NCI-H460 (cell line): ENCODE measurements at places on chromosomes 12 and 14.

- no peak for DNase-seq
These were observed 72.8 kb upstream of the ARHGAP5 start for GRCh38 chr14:32004300-32004699.

GRCh38 chr12:104334581-104334980, 31.0 kb downstream of the EID3 start:
- no peak for DNase-seq

DNA sequence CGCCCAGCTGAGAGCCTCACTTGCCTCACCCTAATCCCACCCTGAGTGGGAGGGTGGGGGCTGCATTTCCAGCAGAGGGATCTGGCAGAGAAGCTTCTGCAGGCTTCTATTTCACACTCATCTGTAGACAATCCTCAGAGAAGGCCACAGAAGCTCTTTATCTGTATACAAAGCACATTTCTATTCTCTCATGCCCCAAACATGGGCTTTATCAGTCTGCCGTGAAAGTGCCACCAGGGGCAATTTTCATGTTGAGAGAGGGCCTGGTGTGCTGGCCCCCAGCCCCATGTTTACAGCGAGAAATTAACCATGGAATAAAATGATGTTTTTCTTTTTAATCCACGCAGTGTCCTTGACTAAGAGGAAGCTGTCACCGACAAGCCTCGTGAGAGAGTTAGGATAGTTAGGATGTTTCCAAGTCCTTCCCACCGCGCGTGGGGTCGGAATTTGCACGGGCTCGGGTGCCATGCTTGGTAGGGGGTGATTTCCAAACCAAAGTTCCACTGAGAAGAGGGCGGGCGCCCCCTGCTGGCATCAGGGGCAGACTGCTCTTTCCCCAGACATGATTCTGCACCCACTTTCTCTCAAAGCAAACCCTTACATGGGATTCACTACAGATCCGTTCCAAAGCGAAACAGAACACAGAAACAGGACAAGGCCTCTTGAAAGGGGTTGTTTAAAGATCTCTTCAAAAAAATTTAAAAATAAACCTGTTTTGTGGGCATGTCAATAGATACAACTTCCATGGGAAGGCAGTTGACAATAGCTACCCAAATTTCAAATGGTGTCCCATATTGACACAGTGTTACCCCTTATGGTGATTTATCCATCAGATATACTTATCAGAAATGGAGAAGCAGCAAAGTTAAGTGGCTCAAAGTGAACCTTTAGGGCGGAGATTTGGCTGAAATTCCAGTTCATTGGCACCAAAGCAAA, 19.4 kb downstream of the BDKRB1 start:
- peak; percentile 41 for DNase-seq

DNA sequence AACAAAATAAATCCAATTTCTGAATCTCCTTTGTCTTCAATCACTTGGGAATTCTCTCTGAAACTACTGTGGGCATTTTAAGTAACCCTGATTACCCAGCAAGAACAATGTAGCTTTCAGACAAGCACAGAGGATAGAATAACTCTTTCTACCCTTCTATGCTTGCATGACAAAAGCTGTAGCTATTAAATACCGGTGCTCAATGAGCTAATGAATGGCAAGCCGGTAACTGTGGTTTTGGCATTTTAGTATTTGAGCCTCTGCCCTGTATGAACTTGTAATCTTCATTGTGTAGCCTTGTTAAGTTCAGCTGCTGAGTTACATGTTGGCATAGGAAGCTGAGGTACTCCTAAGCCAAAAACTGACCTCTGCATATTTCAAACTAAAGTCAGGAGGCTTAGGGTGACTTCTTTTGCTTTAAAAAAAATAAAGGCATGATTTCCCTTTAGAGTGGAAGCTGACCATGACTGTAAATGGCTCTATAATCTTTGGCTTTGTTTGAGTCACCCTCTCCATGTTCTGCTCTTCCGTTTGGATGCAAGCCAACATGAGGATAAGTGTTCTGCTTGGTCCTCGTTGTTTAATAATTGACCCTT, 171.0 kb upstream of the HIF1A start:
- no peak for DNase-seq

GRCh38 chr12:113967368-113967767, 1.2 kb upstream of the RBM19 start:
- DNase-seq = no peak

GRCh38 chr12:94039914-94040313, 108.5 kb upstream of the PLXNC1 start:
- DNase-seq = no peak

GRCh38 chr14:25887251-25887878, 710.5 kb downstream of the NOVA1 start:
- DNase-seq = no peak

DNA sequence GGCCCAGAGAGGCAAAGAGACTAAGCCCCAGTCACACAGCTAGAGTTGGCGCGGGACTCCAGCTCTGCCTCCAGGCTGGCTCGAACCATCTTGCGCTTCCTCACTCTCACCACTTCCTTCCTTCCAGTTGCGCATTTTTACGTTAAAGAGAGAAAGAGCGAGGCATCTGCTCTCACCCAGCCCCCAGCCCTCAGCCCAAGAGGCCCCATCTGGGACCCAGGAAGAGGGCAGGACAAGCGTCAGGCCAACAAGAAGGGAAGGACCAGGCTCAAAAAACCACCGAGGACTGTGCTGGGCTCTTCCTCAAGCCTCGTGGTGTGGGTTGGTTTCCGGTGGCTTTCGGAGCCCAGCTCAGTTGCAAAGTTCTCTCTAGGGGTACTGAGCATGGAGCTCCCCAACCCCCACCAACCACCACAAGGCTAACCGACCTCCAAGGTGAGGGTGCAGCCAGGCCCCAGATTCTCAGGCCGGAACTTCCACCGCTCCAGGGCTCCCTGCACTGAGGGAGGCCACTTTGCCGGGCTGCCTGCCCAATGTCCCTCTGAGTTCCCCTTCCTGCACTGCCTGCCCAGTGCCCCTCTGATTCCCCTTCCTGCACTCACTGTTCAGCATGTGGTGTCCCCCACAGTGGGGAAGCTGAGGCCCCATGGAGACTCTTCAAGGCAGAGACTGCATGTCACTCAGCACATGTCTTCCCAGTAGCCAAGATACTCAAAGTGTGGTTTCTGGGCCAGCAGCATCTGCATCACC, 35.9 kb downstream of the TESC start:
- no peak for DNase-seq

DNA sequence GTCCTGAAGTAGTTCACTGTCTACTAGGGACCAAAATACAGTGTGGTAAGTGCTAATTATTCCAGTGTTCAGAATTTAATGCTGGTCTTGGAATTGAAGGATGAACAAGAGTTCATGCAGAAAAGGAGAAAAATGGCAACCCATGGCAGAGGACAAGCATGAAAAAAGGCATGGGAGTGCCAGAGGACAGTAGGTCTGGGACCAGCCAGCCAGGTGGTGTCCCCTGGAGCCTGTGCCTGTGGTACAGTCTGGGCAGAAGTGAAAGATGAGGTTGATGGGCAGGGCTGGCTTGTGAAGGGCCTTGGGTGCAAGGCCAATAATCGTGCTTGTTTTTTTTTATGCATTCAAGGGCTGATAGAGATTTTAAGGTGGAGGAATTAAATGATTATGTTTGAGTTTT, 21.0 kb downstream of the C12orf75 start:
- no peak for DNase-seq

DNA sequence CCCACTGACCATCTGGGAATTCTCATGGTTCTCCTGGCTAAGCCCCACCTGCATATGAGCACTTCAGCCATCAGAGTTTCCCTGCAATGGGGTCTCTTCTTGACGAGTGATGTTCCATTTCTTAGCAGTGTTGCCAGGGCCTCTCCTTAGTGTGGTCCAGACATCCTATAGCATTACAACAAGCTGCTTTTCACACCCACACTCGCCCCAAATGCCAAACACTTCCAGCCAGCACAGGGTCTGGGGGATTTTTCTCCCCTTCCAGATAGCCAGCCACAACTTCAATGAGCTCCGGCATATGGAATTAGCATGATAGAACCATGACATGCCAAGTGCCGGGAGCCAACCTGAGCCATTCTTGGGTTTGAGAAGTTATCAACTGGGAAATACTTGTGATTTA, 267.4 kb downstream of the ZFP36L1 start:
- no peak for DNase-seq

DNA sequence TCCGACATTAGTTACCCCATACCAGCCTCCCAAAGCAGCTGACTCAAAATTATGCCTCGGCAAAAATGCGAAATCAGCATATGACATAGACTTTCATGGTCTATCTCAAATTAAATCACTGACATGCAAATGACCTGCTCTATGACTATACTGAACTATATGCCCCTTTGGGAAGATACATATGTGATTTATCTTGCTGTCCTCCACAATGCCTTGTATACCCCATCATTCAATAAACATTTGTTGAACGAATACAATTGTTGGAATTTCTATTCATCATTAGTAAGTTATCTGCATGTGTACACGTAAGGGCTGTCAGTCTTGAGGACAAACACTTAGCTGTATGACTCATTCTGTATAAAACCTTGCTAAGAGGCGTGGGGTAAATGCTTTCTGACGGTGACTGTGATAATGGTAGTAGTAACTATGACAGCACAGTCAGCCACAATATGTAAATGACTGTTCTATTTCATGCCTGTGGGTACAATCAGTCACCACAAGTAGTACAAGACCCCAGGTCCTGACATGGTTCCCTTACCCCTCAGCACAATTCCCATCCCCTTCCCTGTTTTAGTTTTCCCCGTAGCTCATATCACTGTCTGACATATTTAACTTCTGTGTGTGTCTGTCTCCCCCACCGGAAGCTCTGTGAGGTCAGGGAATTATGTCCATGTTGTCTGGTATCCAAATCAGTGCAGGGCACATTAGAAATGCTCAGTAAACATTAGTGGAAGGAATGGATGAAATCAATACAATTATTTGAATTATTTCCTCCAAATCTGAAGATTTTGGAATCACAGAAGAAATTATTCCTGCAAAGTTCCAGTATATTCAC, 42.8 kb downstream of the STXBP6 start:
- peak; percentile 68 for DNase-seq

DNA sequence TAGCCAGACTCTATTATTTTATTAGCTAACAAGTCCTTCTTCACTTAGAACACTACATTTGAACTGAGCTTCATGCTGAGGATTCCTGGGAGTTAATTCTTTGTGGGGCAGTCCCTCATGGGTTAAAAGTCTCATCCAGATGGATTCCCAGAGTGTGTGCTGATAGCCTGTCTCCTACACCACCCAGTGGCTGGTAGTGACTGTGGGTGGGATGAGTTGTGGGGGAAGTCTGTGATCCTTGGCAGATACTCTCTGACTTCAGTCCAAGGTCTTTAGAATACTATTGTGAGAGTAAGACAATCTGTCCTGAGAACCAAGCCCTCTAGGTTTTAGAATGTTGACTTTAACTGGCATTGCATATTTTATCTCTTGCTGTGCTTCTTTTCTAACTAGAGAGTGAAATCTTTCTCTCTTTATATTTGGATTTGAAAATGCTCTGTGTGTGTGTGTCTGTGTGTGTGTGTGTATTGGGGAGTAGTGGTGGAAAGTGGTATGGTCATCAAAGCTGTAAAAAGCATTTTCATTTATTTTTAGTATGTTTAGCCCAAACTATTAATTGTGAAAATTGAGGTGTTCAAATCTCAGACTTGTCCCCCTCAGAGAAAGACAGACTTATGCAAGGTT, 37.3 kb downstream of the AKAP6 start:
- DNase-seq = no peak

GRCh38 chr12:68538726-68539614, 71.7 kb upstream of the RAP1B start:
- no peak for DNase-seq

GRCh38 chr14:89131004-89131750, 285.9 kb downstream of the FOXN3 start:
- DNase-seq = no peak

DNA sequence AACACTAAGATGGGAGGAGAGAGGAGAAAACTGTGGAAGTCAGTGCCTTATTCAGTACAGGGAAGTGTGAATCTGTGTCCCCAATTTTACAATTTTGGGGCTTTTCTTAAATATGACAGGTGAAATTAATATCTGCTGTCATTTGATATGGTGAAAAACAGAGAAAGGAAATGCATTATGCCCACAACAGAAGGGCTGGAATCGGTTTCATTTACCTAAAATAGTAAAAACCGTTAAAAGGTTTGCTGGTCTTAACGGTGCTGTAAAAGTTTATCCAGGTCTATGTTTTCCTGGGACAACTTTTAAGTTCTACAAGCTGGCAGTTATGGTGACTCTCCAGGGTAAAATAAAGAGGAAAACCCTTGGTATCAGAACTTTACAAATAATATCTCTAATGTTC, 310.8 kb downstream of the FUT8 start:
- no peak for DNase-seq

GRCh38 chr14:89233184-89233583, 183.8 kb downstream of the FOXN3 start:
- DNase-seq = no peak

GRCh38 chr12:42892702-42893551, 303.4 kb upstream of the PRICKLE1 start:
- DNase-seq = no peak

DNA sequence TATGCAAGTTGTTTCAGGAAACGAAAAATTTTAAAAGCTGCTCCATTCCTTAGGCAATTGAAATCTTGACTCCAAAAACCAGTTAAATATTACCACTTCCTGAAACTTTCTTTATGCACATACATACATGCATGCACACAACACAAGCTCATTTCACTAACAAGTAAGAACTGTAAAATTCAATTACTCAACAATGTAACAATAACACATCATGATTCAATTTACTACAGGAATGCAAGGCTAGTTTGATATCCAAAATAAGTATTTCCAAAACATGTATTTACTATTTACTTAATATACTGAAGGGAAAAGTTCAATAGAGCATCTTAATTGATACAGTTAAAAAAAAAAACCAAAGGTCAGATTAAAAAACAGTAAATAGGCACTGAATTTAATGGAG, 19.6 kb downstream of the NAP1L1 start:
- no peak for DNase-seq

- DNase-seq = no peak
These were observed 164.3 kb downstream of the SLC5A8 start for GRCh38 chr12:101045486-101046464.

GRCh38 chr12:109885616-109886015, 5.3 kb upstream of the GLTP start:
- peak; percentile 91 for DNase-seq

- DNase-seq = no peak
These were observed 7.9 kb downstream of the SERPINA10 start for GRCh38 chr14:94285158-94285557.

DNA sequence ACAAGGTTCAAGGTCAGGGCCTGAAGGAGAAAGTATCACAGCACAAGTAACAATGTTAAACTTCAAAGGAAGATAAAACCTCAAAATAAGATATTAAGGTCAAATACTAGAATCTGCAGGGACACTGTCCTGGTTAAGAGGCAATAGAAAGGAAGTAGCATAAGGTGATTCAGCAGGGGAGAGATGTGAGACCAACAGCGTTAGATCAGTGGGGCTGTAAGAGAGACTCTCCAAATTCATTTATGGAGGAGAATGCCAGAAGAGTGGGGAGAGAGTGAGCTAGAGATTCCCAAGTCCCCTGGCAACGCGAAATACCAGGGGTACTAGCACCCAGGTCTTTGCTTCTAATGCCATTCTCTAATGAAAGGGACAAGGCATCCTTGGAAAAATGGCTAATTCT, 610.9 kb downstream of the DIO2 start:
- no peak for DNase-seq

- DNase-seq = no peak
These were observed 1.8 kb downstream of the MON2 start for GRCh38 chr12:62468397-62468796.
